ENCODE measurements at places on chromosomes 13 and 19. TPM values are rescaled to one million over a fixed set of nuclear protein-coding genes. Genes with fewer than 3 reads are reported as not detected.

The APOC1 gene
- total RNA-seq: 330 TPM

The NXNL1 gene
- total RNA-seq: not detected

The VSTM1 gene
- not detected for total RNA-seq

The GNG7 gene
- 1.2 TPM for total RNA-seq

DNA sequence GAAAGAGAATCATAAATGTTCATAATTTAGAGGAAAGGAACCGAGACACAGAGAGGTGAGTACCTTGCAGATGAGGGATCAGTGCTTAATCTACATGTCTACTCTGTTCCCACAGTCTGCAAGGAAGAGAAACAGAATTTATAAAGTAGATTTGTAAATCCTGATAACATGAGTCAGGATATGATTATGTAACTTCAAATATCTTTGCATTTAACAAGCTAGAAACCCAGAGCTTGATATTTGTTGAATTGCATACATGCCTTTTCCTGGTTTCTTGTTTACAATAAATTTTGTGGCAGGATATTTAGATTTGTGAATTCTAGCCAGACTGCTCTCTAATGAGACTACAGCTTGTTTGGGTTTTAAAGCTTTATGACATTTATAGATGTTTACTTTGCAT, 219.2 kb downstream of the ENOX1 start:
- DNase-seq: no peak
- H3K4me1 ChIP-seq: peaks cover 22% of the 10 kb centered on the region
- H3K27ac ChIP-seq: no peak overlapping the region
- no peaks in the 10 kb centered on the region for H3K36me3 ChIP-seq
- H3K27me3 ChIP-seq: no peaks in the 10 kb centered on the region
- no peak overlapping the region for H3K4me3 ChIP-seq

GRCh38 chr13:74336546-74336945, 202.3 kb upstream of the KLF12 start:
- H3K4me1 ChIP-seq: no peaks in the 10 kb centered on the region
- H3K36me3 ChIP-seq: no peaks in the 10 kb centered on the region
- H3K27me3 ChIP-seq: no peaks in the 10 kb centered on the region
- DNase-seq: no peak
- H3K27ac ChIP-seq: no peak overlapping the region

The FAM216B gene
- 0.80 TPM for total RNA-seq

The KLK12 gene
- not detected for total RNA-seq

The OR7D2 gene
- total RNA-seq: 0.80 TPM

GRCh38 chr13:98761986-98762616, 9.6 kb upstream of the SLC15A1 start:
- H3K36me3 ChIP-seq: no peaks in the 10 kb centered on the region
- no peaks in the 10 kb centered on the region for H3K27me3 ChIP-seq
- DNase-seq: no peak
- peaks cover 12% of the 10 kb centered on the region for H3K4me1 ChIP-seq
- H3K4me3 ChIP-seq: no peak overlapping the region

DNA sequence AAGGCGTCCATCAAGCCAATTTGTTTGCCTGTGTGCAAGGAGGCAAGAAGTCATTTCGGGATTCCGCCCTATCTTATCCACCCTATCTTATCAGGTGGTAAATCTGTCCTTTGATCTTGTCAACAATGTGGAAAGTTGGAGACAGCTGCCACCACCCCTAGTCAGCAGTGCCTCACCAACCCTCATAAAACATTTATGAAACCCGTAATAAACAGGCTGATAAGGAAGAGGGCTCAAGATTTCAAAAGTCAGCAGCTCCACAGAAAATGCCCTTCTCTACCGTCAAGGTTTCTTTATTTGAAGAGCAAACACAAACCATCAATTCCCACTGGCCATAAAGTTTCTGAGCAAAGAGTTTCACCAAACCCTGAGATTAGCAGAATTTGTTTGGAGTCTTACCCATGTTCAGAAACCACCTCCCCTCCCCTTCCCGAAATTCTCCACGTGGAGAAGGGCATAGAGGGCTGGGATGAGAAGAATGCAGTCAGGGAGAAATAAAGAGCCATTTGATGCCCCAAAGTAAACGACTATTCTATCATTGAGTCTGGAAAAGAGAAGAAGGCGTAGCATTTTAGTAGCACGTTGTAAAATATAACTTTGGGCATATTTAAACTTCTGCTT, 196.0 kb upstream of the GPR12 start:
- H3K27ac ChIP-seq: peak overlapping the region; percentile 83
- no peaks in the 10 kb centered on the region for H3K36me3 ChIP-seq
- DNase-seq: peak; percentile 66
- H3K4me3 ChIP-seq: no peak overlapping the region
- no peaks in the 10 kb centered on the region for H3K27me3 ChIP-seq

DNA sequence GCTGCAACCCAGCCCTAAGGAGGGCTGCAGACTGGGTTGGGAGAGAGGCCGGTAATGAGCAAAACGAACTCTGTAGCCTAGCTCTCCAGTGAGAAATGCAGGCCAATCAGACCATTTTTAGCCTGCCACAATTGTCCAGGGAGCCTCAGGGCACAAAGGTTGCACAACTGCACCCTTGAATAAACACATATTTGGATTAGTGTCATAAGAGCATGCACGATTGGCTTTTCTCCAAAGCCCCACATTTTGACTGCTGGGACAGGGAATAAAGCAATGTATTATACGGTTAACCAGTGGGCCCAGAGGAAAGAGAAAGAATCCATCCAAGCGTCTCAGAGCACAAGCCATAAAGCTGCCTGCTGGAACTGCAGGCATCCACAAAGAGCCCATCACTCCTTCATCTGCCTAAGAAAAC, 729.4 kb upstream of the SGCG start:
- peaks cover 23% of the 10 kb centered on the region for H3K4me1 ChIP-seq
- no peaks in the 10 kb centered on the region for H3K27me3 ChIP-seq
- no peaks in the 10 kb centered on the region for H3K36me3 ChIP-seq
- H3K4me3 ChIP-seq: no peak overlapping the region
- DNase-seq: peak; percentile 13

- peaks cover 10% of the 10 kb centered on the region for H3K4me1 ChIP-seq
- peak within 1 kb of the TSS; percentile 98 for H3K27ac ChIP-seq
- peak within 1 kb of the TSS; percentile 85 for H3K4me3 ChIP-seq
- H3K27me3 ChIP-seq: no peaks in the 10 kb centered on the region
- peaks cover 4% of the 10 kb centered on the region for H3K36me3 ChIP-seq
Measured at GRCh38 chr19:52028027-52028779, at the start of gene ZNF614. ZNF614 (minus strand) TSS chr19:52028379; CDS start chr19:52025745, 2,634 bp downstream.

The C1QTNF9 gene
- not detected for total RNA-seq
